KG1 (cell line): ENCODE measurements at places on chromosomes 16 and 17.

GRCh38 chr17:62627219-62627903 lies at the start of gene MRC2:
Gene MRC2, plus strand, starts transcription at chr17:62627670. Its CDS starts 133 bp downstream, at chr17:62627803.
- peak; percentile 16 for DNase-seq

DNA sequence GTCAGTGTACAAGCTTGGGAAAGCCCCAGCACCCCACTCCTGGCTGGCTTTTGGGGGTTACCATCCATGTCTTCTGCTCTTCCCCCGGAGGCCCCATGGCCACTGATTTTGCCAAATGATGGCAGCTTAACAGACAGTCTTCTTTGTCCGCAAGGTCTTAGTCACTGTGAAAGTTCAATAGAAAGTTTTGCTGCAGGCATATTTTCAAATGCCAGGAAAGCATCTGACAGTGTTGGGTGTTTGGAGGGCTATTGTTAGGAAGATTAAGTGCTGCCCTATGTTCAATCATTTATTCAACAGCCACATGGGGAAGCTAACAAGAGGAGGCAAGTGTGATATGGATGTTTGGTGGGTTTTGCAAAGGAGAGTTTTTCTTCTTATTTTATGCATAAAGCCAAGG lies 122.4 kb downstream of the TOX3 start:
- DNase-seq, result no peak

- no peak for DNase-seq
Observed at GRCh38 chr16:86243571-86244154, 266.7 kb upstream of the FOXF1 start.

DNA sequence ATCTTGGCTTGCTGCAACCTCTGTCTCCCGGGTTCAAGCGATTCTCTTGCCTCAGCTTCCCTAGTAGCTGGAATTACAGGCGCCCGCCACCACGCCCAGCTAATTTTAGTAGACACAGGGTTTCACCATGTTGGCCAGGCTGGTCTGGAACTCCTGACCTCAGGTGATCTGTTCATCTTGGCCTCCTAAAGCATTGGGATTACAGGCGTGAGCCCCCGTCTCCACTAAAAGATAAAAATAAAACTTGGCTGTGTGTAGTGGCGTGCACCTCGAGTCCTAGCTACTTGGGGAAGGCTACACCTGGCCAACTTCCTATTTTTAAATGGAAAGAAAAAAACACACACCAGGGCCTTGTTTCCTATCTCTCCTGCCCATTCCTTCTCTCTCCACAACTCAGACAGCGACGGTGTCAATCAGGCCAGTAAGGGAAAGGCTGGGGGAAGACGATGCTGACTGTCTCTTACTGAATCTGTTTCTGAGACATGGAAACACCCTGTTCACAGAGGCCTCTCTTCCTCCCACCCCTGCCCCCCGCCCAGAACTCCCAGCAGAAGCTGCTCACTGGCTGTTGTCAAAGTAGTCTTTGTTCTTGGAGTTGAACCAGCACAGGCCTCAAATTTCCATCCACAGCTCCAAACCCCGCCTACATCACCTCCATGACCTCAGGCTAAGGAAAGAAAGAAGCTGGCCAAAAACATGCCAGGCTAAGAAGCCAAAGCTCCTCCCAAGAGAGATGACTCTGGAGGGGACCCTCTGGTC lies 96.6 kb downstream of the NXN start:
- no peak for DNase-seq

GRCh38 chr17:52388941-52389340 lies 230.4 kb upstream of the CA10 start:
- no peak for DNase-seq

- no peak for DNase-seq
Observed at GRCh38 chr17:33267271-33267790, 25.8 kb downstream of the ASIC2 start.

DNA sequence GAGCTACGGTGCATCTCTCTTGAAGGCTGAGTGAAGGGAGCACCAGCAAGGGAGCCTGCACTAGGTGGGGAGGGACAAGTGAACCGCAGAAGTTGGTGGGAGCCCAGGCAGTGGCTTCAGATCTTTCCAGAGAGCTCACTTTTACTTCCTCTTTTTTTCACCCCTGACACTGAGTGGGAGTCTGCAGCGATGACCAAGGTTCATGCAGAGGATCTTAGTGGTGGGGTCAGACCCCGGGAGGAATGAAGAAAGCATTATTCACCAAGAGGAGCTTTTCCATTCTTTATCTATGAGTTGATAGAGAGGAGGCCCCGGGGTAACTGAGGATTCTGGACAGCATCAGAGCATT lies 3.0 kb upstream of the CCL2 start:
- DNase-seq, result peak; percentile 29

GRCh38 chr16:726438-727290 lies at the start of the genes CCDC78 and HAGHL:
Gene CCDC78, minus strand, starts transcription at chr16:726443. Its CDS starts 76 bp downstream, at chr16:726367.
Gene HAGHL, plus strand, starts transcription at chr16:727106. Its CDS starts 404 bp downstream, at chr16:727510.
- DNase-seq, result no peak

GRCh38 chr17:82608816-82609215 lies 39.4 kb downstream of the WDR45B start:
- no peak for DNase-seq

DNA sequence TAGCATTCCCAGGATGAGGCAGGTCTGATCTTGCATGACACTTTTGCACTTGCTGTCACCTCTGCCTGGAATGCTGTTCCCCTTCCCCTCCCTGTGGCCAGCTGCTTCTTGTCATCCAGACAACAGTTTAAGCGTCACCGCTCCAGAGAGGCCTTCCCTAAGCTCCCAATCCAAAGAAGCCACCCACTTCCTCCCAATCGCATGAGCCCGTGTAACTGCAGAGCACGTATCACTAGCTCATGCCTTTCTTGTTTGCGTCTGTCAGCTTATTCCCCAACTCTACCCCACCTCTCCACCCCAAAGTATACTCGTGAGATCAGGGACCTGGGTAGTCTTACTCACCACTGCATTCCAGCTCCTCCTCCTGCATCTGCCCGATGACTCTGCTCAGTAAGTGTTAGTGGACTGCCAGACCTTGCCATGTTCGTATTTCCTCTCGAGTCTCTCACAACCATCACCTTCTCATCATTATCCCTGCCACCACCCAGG lies 92.8 kb downstream of the GAS7 start:
- no peak for DNase-seq

DNA sequence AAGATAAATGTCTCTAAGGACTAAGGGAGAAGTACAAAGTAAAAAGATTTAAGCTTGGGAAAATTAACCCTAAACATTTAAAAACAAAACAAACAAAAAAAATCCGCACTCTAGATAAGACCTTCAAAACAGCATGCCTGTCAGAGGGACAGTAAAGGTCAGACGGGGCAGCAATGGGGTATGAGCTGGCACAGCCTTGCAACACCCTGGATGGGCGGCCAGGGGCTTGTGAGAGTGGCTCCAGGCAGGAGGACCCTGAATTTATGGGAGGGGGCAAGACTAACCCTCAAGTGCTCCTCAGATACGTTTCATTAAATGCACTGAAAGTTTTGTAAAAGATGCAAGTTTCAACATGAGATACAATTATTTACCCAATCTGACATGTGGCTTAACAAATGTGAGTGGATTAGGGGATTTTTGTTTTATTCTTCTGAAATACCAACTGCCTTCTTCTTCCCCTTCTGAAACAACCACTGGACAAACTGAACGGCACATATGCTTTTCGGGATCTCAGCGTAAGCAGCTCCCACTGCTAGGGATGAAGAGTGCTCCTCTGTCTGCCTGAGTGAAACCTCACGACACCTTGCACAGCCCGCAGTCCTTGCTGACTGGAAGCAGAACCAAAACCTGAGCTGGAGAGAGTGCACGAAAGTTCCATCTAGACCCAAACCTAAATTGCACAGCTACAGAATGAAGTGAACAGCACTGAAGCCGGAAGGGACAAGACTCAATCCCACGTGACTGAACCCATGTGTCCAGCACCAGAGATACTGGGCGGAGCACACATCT lies 128.4 kb downstream of the ANKRD11 start:
- no peak for DNase-seq

- no peak for DNase-seq
Observed at GRCh38 chr17:70137451-70138230, 31.7 kb upstream of the KCNJ2 start.

DNA sequence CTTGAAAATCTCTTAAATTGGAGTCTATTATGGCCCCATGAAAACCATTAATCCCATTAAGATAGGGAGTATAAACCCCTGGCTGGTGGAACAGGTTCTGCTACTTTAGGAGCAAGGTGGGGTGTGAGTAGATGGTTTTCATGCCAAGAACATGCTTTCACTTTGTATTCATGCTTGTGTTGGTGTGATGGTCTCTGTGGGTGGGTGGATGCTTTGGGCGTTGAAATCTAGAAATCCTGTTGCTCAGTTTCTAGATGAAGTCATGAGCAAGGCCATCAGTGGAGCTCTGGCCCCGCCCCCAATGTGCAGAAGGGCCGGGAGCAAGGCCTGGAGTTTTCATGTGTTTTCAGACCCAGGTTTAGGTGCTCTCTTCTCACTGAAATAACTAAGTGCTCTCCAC lies 20.1 kb downstream of the PLD6 start:
- DNase-seq, result no peak

DNA sequence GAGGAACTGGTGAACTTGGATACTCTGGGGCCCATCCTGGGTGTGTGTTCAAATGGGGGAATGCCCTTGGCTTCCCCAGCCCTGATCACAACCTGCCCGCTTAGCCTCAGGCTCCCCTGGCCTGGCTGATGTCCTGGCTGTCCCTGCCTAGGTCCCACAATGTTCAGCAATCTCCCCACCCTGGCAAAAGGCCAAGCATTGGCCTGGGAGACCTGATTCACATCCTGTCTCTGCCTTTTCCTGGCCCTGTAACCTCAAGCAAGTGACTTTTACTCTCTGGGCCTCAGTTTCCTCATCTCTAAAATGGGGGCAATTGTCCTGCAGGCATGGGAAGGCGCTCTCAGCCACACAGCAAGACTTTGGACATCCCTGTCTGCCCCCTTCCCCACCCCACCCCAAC lies 14.4 kb downstream of the CPNE2 start:
- no peak for DNase-seq

DNA sequence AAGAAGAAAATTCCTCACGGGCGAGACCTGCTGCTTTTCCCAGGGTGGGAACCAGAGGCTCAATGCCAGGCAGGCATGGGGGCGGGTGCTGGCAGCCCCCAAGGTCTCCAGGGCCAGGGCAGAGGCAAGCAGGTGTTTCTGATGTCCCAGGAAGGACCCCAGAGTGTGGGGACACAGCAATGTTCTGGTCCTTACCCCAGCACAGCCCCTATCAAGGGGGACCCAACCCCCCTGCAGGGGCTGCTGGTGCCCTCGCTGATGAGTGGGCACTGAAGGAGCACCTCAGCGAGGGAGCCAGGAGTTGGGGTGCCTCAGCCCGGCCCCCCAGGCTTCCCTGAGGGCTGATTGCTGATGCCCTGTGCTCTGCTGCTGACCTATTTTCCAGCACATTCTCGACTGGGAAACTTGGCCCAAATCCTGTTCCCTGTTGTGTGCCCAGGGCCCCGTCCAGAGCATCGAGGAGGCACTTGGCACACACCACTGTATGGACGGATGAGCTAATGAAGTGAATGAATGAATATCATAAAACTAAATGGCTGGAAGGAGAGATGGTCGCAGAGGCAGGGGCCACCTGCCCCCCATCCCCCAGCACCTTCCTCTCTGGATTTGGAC lies 2.8 kb downstream of the DBNDD1 start:
- DNase-seq, result no peak

DNA sequence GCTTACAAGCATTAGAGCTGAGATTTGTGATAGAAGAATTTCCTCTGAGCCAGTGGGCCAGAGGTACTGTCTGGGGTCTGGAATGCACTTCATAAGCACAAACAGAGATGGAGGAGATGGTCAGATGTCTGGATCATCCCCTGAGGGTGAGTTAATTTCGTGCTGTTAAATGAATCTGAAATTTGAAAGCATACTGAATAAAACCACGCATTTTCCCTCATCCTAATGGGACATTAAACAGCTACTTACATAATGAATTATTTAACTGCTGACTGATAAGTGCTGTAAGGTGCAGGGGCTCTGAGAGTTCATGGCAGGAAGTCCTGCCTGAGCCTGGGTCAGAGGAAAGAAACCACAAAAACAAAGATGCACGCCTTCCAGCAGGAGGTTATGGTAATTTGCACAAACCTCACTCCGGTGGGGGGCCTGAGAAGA lies 136.3 kb upstream of the XYLT1 start:
- DNase-seq, result no peak

GRCh38 chr17:73489991-73490390 lies 154.3 kb downstream of the SDK2 start:
- no peak for DNase-seq

DNA sequence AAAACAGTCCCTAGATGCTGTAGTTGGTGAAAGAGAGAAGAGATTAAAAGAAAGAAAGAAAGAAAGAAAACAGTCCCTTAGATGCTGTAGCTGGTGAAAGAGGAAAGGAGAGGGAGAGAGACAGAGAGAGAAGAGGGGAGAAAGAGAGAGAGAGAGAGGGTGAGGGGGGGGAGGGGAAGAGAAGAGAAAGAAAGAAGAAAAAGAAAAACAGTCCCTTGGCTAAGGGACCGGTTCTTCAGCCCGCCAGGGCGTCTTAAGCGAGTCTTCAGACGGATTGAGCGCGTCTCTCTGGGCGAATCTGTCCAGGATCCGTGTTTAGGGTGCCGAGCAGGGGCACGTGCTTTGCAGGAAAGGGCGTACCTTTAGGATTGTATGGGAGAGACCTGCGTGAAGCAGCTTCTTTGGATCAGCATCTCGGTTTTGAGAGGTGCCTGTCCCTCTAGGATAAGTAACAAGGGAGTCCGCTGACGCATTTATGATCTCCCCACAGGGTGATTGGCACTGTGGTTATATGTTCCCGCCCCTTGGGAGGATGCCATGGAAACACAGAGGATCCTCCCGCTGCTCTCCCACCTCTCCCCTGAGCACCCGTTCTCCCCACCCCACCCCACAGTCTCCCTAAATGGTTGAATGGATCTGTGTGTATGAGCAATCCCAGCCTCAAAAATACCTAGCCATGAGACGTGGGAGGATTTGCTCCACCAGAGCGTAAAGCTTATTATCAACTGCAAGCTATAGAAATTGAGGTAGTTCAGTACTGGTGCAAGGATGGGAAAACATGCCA lies 16.7 kb downstream of the GNGT2 start:
- no peak for DNase-seq
